ENCODE measurements at places on chromosomes 2 and 18.

DNA sequence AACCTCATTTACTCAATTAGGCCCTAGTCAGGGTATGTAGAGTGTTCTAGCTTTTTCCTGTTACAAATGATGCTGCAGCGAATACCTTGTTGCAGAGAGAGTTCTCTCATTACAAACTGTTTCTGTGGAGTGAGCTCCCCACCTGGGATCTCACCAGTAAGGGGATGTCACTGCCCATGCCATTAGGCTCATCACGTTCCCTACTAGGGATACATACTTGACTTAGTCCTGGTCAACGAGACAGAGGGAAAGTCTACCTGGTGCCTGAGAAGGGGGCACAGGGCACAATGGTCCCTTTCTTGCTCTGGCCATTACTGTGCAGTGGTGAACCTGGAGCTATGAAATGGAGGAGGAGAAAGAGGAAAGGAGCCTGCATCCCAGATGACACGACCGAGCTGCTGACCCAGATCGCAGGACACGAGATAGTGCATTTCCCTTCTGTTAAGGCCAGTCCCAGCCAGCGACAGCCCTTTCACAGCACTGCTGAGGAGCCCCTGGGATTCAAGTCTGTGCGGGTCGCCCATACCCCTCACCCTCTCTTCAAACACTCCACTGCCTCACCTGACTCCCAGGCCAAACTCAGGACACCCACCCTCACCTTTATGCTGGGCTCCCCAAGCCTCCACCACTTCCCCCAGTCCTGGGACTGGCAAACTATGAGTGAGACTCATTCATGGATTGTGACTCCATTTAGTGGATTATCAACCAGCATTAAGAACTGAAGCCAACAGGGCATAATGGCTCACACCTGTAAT lies 16.0 kb downstream of the MALL start:
- no peak for DNase-seq

DNA sequence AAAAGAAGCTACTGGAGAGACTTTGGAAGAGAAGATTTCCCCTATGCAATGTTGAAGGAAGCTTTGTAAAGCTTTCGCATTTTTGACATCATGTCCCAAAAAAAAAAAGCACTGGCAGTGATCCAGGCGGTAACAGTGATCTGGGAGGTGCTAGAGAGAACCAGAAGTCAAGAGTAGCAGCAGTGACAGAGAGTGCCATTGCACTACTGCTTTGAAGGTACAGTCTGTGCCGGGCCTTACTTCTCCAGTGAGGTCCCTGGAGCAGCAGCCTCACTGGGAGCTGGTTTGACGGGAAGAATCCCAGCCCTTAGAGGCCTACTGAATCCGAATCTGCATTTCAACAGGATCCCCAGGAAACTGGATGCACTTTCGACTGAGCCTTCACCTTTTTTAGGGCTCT lies 50.9 kb upstream of the ATL2 start:
- DNase-seq, result no peak

GRCh38 chr18:40216856-40217255 lies 1738.2 kb upstream of the PIK3C3 start:
- no peak for DNase-seq

GRCh38 chr2:160062292-160063005 lies at the start of gene PLA2R1:
Gene PLA2R1, minus strand, starts transcription at chr2:160062615. Its CDS starts 212 bp downstream, at chr2:160062403.
- no peak for DNase-seq

- no peak for DNase-seq
These were observed 9.6 kb downstream of the IL1B start for GRCh38 chr2:112827009-112827408.

DNA sequence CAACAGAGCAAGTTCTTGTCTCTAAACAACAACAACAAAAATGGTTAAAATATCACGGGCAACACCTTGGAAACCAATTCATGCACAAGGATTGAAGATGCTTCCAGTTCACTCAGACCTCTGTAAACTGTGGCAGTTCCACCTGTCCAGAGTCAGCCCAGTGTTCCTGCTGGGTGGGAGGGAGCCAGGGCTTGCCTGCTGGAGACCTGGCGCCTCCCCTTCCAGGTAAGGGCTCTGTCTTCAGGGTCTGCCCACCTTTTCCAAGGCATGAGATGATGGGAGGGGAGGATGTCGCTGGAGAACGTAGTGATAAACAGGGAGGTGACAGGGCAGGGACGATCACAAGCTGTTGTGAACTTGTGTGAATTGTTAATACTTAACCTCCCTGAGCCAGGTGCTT lies 9.8 kb upstream of the GPC1 start:
- DNase-seq, result no peak

GRCh38 chr2:73969356-73969755 lies 15.4 kb upstream of the TET3 start:
- DNase-seq, result no peak

DNA sequence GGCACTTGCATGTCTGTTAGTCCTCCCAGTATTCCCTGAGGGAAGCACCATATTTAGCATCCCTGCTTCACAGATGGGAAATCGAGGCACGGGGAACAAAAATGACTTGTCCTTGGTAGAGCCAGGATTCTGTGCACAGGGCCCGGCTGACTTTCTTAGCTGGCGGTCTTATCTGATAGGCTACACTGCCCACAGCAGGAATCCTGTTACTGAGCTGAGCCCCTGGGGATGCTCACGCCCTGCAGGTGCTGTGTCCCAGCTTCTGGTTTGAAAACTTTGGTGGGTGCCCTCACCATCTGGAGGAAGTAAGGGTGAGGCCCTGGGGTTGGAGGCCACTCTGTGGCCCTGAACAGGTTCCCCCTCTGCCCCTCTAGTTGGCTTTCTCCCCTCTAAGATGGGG lies 68.4 kb upstream of the MCFD2 start:
- no peak for DNase-seq

DNA sequence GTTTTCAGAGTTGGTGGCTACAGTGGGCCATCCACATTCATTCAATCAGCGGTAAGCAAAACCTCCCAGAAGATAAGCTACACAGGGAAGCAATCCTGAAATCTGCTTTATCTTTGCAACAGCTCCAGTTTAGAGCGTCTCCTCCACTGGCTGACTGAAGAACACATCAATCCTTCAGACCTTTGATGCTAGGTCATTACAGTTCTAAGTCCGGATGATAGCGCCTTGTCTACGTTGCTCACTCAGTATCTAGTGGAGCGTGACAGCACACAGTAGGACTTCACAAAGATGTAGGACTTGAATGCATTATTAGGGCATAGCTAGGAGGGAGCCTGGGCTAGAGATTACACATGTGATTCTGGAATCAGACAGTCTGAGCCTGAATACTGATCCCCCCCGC lies 5.0 kb downstream of the COLEC12 start:
- DNase-seq, result no peak

GRCh38 chr18:9619545-9619944 lies 5.2 kb upstream of the PPP4R1 start:
- DNase-seq, result no peak

- no peak for DNase-seq
These were observed 131.9 kb downstream of the TMEM131 start for GRCh38 chr2:97863829-97864228.

DNA sequence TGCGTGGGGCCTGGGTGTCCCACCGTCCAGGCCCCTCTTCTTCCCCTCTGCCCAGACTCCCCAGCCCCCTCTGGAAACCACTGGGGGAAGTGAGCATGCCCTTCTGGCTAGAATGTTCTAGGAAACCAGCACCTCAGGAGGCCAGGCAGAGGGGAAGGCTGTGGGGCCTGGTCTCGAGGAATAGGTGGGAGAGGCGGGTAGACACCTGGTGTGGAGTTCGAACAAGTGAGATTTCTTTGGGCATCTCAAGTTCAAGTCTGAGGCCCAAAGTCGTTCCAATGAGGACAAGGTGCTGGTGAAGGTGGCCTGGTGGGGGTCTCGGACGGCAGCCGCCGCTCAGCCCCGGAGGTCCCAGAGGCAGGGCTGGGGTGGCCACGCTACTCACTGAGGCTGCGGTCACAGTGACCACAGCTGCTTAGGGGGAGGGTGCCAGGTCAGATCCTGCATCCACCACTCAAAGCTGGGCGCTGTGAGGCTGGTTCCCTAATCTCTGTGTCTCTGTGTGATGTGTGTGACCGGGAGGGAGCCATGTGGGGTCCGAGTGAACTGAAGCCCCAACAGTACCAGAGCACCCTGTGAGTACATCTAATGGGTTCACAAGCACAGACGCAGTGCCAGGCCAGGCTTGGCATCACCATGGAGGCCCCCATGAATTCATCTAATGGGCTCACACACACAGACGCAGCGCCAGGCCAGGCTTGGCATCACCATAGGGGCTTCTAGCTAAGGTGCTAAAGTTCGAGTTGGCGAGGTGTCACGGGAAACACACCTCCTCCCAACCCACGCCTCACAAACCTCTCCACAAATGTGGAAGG lies 26.5 kb upstream of the PXDN start:
- no peak for DNase-seq

- no peak for DNase-seq
These were observed 131.0 kb downstream of the BCL2L11 start for GRCh38 chr2:111251711-111252110.

- DNase-seq, result no peak
These were observed 547 bp downstream of the SLC35F5 start for GRCh38 chr2:113755835-113756354.

All from activated T-helper 2 cell treated with anti-CD3 and anti-CD28 coated beads, Interferon-gamma antibody, Interleukin-2, Interleukin-4, amounts not matched to agents 10 μg/mL and 5 μg/mL and 100 μg/mL, durations not matched to agents 14 hours and 24 hours and 36 hours (primary cell).